ENCODE measurements at places on chromosomes 6 and 20. TPM values are rescaled to one million over a fixed set of nuclear protein-coding genes. Genes with fewer than 3 reads are reported as not detected.

Gene MYCT1
- total RNA-seq, result 2.1 TPM

Gene RAE1
- total RNA-seq, result 30.7 TPM

Gene RBM38
- 13.3 TPM for total RNA-seq

DNA sequence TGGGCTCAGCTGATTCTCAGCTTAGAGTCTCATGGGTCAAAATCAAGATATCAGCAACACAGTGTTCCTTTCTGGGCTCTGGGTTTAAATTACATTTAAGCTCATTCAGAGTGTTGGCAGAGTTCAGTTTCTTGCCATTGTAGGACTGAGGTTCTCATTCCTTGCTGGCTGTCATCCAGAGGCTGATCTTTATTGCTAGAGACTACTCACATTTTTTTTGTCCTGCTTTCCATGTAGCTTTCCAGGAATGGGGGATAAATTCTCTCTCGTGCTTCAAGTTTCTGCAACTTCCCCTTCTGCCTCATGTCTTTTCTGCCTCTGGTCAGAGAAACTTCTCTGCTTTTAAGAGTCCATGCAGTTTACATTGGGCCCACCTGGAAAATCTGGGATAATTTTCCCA is 86.9 kb downstream of the RFX6 start:
- DNase-seq, result no peak

- no peak for DNase-seq
Measured at GRCh38 chr6:137995371-137995770, 111.8 kb downstream of the PERP start.

DNA sequence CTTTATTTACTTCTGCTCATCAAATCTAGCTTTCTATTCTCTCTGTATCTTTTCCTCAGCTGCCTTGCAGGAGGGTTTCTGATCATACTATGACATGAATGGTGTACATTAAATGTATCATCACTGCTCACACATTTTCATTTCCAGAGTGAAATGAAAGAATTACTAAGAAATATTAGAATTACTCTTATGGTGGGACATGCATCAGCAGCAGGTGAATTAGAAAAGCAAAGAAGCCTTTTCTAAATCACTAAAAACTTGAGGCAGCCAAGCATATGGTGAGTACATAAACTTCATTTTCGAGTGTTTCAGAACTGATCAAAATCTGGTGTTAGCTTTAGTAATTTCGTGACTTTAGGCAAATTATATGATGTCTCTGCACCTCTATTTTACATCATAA is 23.6 kb downstream of the IL17A start:
- no peak for DNase-seq

DNA sequence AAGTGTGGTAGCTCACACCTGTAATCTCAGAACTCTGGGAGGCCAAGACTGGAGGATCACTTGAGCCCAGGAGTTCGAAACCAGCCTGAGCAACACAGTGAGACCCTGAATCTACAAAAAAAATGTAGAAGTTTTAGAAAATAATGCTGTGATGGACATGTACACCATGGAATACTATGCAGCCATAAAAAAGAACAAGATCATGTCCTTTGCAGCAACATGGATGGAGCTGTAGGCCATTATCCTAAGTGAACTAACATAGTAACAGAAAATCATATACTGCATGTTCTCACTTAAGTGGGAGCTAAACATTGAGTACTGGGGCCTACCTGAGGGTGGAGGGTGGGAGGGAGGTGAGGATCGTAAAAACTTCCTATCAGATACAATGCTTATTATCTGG is 110.8 kb downstream of the PRND start:
- DNase-seq, result no peak

- DNase-seq, result no peak
Measured at GRCh38 chr6:112343977-112344376, 3.2 kb upstream of the RFPL4B start.

DNA sequence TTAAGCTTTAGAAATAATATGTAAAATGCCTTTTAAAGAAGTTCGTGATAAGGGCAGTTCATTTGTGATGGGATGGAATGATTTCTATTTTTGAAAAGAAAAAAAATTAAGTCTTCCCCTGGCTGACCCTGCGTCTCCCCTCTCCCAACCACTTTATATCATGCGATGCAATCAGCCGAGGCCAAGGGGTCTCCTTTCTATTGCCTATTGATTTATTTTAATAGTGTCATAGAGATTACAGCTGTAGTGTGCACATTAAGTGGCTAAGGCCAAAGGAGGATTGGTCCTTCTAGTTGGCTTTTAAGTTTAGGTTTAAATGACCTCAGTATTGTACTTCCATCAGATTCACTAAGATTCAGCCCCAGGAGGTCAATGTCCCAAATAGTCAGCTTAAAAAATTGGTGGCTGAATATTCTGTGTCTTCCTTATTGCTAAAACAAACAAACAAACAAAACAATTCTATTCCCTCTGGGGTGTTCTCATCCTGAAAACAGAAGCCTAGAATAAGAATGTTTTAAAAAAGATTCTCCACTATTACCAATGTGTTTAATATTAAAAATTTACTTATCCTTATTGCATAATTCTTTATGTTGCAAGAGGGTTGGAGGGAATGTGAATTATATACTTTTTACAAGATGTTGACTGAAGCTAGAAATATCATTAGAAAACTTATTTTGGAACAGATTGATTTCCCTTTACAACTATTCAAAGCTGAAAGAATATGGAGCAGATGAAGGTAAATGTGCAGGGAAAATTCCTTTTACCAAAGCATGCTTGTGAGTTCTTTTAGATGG is 359.1 kb downstream of the SAMD5 start:
- no peak for DNase-seq

DNA sequence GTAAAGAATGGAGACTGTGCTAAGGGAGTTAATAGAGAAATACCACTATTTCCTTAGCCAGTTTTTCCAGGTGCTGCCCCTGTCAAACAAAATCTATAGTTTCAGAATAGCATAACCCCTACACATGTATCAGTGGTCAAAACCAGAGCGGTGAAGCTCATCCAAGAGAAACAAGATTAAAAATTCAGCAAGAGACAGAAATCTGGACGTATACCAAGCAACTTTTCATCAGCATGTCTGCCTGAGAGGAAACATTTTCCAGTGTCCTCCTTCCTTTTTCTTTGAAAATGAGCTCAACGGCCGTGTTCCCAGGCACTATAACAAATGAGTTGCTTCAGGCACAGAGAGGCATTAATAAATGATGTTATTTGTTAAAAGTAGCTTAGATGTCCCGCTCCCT is 416.5 kb downstream of the BCKDHB start:
- no peak for DNase-seq

DNA sequence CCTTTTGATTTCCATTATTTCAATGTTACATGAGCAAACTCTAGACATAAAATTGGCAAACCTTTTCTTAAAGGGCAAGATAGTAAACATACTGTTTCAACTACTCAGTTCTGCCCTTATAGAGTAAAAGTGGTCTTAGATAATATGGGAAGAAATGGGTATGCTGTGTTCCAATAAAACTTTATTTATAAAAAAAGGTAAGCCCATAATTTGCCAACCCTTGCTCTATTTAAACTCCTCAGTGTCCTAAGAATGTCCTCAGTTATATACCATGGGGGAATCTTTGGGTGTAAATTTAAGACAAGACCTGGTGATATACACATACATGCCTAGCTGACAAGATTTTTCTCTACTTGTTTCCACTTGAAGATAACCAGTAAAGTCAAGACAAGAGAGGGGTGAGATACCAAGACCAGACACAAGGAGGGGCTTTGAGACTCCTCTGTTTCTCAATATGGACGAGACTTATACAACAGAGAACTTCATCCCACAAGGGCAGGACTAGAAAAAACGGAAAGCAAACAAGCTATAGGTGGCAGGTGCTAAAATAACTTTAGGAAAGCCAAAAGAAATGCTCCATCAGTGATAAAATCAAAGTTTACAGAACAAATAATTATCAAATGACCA is 10.5 kb downstream of the SNX3 start:
- no peak for DNase-seq

DNA sequence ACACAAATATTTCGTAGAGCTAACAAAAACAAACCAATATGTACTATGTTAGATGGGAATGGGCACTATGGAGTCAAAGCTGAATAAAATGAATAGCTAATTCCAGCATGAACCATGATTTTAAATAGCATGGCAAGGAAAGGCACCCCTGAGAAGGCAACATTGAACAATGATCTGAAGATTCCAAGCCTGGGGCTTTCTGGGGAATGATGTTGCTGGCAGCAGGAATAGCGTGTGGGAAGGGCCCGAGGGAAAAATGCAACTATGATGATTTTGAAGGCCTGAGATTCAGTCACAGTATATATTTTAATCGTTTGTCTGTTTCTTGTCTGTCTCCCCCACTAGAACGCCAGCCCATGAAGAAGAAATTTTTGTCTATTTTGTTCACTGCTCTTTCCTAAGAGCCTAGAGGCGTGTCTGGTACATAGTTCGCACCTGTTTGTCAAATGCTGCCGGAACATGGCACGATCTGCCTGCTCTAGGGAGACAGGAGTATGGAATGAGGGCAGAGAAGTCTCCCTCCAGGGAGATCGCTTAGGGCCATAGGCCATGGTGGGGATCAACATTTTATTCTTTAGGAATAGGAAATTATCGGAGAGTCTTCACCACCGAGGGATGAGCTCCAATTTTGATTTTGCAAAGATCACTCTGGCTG is 84.8 kb upstream of the EYA2 start:
- DNase-seq, result no peak

GRCh38 chr6:106849120-106849519 is 125.4 kb downstream of the CD24 start:
- DNase-seq, result no peak

DNA sequence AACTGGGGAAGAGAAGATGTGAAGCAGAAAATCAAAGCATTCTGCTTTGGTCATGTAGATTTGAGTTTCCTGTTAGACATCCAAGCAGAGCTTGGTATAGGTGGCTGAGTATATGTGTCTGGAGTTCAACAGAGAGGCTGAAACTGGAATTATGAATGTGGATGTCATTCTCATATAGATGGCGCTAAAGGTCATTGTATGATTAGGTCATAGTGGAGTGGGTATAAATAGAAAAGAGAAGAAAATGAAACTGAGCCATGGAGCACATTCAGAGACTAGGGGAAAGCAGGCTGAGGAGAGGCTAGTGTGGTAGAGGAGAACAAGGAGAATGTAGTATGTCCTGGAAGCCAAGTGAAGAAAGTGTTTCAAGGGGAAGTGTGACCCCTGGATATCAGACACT is 295.6 kb upstream of the PLN start:
- DNase-seq, result no peak

GRCh38 chr6:148805777-148806176 is 58.9 kb downstream of the UST start:
- no peak for DNase-seq

DNA sequence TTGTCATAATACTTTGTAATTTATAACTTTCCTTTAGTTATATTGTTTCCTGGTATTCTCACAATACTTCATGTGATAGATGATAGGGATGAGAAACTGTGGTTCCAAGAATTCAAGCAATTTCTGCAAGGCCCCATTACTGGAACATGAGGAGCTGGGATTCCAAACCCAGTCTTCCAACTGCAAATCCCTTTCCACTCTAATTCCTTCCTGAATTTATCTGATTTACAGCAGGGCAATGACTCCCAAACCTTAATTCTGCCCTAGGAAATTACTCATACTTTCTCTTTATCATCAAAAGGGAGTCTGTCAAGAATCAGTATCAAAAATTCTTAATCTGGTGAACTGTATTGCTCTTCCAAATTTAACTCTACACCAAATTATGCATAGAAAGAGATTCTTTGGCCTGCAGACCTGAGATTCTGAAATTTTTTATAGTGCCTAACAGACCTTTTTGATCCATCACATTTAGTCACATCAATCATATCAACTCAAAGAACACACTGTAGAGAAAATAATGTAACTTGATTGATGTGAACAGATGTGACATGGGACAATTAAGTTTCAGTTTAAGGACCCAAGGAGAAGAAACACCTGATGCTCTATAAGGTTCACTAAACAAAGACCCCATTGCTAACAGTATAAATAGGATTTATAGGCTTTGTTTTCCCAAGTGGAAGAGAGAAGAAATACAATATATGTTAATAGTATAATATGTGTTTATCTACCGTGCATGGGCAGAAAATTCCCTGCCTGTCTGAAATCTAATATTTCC is 41.5 kb upstream of the GJA1 start:
- no peak for DNase-seq
